Glutamatergic neuron (in vitro differentiated cells): ENCODE measurements at places on chromosomes 12 and 14.
A peak's percentile ranks its signal among the peaks of the same experiment; 100 is the strongest.

DNA sequence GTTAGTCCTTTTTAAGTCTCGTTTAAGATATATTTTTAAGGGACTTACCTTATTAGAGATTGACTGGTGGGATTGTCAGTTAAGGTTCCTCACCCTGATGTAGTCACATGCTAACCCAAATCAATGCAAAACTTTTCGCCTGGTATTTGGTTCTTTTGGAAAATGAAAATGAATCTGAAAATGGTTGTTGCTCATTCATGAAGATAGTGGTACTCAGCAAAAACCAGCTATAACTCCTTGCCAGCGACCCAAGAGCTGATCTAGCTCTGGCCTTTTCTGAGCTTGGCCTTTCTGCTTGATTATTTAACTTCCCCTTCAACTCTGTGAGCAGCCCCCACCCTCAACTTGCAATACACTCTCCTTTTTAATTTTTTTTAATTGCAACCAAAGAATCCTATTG is 85.0 kb upstream of the GTF2A1 start:
- DNase-seq = no peak

DNA sequence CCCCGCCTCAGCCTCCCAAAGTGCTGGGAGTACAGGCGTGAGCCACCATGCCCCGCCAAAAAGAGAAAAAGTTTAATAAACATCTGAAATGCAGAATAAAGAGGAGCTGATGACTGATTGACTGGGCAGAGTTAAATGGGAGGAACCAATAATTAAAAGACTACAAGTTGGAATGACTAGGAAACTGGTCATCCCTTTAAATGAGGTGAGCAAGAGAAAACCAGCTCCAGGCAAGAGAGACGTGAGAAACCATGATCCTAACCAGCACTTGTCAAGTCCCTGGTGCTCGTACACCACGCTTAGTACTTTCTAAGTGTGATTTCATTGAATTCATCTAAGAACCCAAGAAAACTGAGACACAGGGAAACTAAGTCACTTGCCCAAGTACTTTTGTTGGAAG is 47.9 kb downstream of the MAP1LC3B2 start:
- no peak for DNase-seq

GRCh38 chr12:63968673-63969072 is 124.2 kb downstream of the SRGAP1 start:
- no peak for DNase-seq

DNA sequence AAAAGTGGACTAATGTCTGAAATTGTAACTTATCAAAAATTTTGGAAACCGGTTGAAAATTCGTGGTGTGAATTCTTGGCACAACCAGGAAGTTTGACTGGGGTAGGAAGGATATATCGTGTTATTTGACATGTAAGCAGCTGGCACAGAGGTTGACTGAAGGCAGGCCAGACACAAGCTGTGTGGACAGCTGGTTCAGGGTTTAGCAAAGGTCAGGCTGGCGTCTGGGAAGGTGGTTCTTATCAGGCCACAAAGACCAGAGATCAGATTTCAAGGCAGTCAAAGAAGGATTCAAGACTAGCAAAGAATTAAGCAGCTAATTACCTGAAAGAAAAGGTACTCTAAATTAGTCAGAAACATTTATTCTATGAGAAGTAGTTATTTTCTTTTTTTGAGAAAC is 450.2 kb upstream of the MDGA2 start:
- peak; percentile 60 for DNase-seq

- DNase-seq = no peak
Measured at GRCh38 chr14:63737582-63738006, 9.7 kb upstream of the SGPP1 start.

DNA sequence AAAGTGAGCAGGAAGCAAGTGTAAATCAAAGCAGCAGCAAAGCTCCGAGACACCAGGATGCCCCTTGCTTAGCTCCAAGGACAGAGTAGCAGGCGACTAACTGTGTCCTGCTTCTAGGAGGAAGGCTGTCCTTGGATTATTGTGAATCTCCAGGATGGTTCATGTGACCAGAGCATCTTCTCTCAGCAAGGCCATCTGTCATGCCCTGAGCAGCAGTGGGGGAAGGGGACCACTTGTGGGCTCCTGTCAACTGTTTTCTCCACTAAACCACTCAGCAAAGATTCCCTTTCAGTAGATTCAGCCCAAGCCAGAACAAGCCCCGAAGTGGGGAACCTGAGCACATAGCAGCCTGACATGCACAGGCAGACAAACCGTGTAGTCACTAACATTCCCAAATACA is 19.4 kb downstream of the MAP3K9 start:
- DNase-seq = no peak

DNA sequence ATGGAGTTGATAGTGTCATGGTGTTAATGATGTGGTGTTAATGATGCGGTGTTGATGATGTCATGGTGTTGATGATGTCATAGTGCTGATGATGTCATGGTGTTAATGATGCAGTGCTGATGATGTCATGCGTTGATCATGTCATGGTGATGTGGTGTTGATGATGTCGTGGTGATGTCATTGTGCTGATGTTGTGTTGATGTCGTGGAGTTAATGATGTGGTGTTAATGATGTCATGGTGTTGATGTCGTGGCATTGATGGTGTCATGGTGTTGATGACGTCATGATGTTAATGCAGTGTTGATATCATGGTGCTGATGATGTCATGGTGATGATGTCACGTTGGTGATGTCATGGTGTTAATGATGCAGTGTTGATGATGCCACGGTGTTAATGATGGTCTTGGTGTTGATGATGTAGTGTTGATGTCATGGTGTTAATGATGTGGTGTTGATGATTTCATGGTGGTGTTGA is 49.1 kb upstream of the RIMBP2 start:
- no peak for DNase-seq

GRCh38 chr14:101934601-101935150 is 29.7 kb upstream of the DYNC1H1 start:
- no peak for DNase-seq

DNA sequence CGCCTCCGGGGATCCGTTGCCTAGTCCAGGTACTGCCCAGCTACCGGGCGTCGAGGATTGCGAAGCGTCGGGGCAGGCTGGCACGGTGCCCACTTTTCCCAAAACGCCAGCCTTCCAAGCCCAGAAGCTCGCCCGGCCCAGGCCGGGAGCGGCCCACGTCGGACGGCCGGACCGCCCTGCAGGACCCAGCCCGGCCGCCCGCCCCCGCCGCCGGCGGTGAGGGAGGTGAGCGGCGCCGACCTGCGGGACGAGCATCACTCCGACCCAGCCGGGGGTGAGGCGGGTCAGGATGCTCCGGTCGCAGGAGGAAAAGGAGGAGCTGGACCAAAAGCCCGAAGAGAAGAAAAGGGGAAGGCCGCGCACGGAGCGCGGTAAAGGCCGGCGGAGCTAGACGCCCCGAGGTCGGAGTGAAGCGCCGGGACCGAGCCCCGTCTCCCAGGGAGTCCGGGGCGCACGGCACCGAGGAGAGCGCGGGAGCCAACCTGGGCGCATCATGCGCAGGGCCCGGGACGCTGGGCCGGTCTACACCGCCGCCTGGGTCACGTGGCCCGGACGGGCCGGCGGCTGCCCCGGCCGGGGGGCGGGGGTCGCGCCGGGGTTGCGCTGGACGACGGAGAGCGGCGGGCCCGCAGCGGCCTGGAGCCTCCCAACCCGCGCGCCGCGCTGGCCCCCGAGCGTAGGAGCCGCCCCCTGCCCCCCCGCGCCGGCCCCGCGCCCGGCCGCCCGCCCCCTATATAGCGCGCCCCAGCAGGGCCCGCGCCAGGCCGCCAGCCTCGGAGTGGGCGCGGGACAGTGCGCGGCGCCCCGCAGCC is at the start of gene AQP5:
Gene AQP5 (plus strand): TSS at position 762 of the 812 bp plus-strand sequence. CDS start 146 bp downstream, outside the sequence.
- DNase-seq = no peak
